ENCODE measurements at places on chromosomes 6 and 20.
A peak's percentile ranks its signal among the peaks of the same experiment; 100 is the strongest.

GRCh38 chr6:56959094-56959493, 4.2 kb downstream of the BEND6 start:
- DNase-seq = no peak

DNA sequence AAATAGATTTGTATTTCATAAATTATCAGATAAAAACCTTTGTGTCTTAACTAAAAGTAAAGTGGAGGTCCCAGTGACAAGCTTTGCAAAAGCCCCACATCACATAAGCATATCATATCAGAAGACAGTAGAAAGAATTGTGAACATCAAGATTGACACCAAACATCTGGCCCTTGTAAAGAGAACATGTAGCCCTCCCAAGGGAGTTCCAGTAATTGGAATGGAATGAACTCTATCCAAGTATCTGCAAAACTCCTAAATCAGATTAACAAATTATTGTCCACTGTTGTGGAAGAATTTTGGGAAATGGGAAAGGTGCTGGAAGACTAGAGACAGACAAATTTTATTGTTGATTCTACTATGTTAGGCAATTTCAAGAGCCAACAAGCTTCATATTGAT, 268.8 kb downstream of the KCNQ5 start:
- DNase-seq = no peak

DNA sequence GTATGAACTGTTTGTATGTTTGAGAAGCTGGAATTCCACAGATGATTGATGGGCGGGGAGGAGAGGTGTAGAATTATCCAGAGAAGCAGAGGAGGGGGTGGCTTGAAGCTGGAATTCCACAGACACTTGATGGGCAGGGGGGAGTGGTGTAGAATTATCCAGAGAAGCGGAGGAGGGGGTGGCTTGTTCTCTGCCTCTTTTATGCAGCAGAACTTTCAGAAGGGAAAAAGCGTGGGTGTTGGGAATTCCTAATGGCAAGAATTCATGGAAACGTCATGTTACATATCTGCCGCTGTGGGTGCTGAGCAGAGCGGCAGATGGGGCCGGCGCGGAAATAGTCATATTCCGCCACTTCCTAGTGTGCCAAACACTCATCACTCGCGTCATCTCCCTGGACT, 167.9 kb upstream of the KCNG1 start:
- no peak for DNase-seq

- DNase-seq = no peak
Observed at GRCh38 chr6:128821116-128821515, 61.8 kb upstream of the LAMA2 start.

DNA sequence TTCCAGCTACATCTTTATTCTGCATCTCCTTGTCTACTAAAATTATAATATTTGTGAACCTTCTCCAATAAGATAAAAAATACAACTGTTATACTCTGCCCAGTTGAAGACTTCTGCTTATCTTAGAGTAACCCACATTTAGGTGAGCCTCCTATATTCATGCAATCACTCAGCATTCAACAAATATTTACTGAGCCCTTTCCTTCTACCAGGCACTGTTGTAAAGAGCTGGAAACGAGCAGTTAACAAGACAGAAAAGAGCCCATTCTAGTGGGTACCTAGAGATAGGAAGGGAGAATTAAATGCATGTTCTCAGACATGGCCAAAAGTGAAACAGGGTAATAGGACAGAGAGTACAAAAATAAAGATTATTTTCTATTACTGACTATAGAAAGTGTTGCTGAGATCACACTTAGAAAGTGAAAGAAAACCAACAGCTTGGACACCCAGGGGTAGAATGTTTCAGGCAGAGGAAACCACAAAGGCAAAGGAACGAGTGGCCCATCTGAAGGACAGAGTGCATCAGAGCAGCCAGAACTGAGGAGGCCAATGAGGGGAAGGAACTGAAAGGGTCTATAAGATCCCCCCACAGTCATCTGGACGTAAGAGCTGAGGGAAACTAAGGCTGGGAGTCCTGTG, 50.8 kb upstream of the SMLR1 start:
- no peak for DNase-seq

DNA sequence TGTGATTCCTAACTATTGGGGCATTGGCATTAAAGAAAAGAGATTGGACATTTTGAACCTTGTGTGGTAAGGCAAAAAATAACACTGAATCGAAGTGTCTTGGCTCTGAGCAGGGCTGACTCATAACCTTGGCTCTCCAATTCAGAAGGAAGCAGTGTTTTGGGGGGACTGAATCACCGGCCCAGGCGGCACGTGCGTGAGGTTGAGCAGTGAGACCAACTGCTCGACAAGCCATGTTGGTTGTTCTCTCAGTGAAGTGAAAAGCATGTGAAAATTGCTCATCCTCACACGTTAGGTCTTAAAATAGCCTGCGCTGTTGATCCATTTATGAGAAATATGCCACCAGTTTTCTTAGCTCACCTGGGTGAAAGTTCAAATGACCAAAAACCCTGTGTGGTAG, 137.8 kb upstream of the SPACA1 start:
- no peak for DNase-seq

- DNase-seq = peak; percentile 45
Observed at GRCh38 chr6:149082320-149082719, 235.2 kb upstream of the TAB2 start.

- no peak for DNase-seq
Observed at GRCh38 chr6:137403443-137403842, 90.8 kb downstream of the OLIG3 start.

- DNase-seq = no peak
Observed at GRCh38 chr6:77089776-77090175, 373.5 kb downstream of the HTR1B start.

GRCh38 chr6:83873869-83874268, 14.4 kb downstream of the CYB5R4 start:
- no peak for DNase-seq

GRCh38 chr6:166575205-166575604, 11.3 kb downstream of the RAMACL start:
- DNase-seq = no peak

- DNase-seq = no peak
Observed at GRCh38 chr6:55142610-55143009, 31.7 kb upstream of the HCRTR2 start.

DNA sequence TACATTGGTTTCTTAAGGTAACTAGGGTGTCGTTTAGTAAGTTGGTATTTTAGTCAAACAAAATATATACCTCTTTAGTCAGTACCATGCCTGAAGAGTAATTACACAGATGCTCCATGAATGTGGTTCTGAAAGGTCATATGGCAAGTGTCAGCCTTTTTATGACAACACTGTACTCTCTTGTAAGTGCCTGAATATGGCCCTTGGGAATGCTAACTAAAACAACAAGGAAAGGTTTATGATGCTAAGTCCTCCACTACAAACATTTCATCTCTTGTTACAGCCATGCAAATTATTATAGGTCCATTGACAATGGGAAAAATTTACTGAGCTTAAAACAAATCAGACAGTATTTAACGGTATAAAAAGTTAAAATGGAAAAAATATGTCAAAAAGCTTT, 39.0 kb upstream of the SUPT3H start:
- no peak for DNase-seq

DNA sequence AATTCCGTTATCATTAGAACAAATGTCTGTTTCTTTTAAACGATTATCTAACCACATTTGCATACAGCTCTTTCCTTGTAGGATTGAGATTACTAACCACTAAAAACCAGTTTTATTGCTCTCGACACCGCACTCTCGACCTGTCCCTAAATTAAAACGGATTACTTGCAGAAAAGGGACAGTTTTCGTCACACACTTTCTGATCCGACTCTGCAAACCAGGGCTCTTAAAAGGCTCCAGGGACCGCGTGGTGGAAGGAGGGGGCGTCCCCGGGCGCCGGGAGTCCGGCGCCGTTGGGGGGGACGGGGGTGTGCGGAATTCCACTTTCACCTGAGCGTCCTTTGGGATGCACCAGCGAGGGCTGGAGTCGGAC, 731 bp downstream of the MAK start:
- DNase-seq = no peak

GRCh38 chr6:12420626-12421025, 130.5 kb downstream of the EDN1 start:
- DNase-seq = no peak

DNA sequence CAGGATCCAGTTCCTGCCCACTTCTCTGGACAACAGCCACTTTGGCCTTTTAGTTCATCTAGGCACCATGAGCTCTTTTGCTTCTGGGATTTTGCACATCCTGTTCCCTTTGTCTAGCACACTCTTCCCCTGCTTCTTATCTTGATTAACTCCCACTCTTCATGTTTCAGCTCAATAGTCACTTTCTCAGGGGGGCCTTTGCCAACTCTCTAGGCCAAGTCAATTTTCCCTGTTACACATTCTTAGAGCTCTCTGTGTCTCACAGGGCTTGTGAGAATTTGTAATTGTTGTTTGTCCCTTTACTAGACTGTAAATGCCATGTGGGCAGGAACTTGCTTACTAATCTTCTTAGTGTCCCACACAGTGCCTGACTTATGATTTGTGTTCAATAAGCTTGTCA, 58.1 kb upstream of the EPB41L1 start:
- DNase-seq = no peak

- no peak for DNase-seq
Observed at GRCh38 chr6:127180426-127180825, 62.0 kb downstream of the RSPO3 start.

DNA sequence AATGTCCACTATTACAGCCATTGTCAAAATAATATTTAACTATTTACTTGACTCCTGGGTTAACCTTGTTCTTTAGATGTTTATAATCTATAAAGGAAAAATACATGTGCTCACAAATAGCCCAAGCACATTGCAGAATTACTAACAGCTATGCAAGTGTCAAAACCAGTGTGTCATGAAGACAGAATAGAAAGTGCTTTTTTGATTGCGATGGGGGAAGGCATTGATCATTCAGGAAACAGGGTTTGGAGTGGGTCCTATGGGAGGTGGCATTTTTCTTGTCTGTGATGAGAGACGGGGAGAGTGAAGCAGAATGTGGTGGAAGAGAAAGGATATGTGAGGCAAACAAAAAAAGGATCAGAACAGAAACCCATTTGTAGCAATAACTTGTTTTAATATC, 1.0 kb upstream of the AGPAT4 start:
- no peak for DNase-seq

- DNase-seq = no peak
Observed at GRCh38 chr20:39123185-39123557, 161.0 kb downstream of the DHX35 start.

DNA sequence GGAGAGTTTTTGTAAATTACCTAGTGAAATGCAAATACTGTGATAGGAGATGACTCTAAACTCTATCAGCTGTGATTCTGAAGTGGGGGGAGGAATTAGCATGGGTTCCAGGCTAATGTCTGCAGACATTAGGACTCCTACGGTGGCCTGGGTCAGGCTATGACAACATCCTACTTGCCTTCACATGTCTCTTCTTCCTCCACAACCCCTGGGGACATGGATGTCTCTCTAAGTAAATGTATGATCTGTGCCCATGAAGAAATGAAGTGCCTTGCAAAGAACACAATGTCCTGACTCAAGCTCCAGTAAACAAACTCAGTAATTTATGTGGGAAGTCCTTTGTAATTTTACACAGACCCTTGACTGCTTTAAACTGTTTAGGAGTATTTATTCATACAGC, 165.8 kb upstream of the EEF1E1 start:
- DNase-seq = no peak

DNA sequence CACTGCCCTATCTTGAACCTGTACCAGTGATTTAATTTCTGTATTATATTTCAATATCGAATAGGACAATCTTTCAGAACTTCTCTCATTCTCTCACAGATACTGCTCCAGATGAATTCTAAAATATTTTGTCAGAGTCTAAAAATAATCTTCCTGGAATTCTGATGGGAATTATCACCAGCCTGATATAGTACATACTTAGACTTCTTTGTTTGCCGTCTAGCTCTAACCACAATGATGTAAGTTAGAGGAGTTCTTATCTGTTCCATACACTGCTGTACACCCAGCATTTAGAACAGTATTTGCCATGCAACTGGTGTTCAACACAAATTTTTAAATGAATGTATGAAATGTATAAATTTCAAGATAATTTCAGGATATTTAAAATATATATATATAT, 1.3 kb upstream of the HUS1B start:
- no peak for DNase-seq

DNA sequence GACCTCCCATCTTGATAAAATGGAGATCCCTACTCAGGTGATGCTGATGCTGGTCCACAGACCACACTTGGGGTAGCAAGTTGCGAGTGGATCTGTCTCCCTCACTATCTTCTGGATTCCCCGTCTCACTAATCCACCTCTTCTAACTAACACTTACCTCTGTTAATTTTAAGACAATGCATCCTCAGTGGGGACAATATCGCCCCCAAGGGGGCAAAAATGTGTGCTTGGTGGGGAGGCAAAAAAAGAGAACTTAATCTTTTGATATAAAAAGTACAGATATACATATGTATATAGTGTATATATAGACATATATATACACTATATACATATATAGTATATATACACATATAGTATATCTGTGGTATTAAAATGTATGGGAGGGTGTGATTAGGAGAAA, 4.3 kb downstream of the LRFN2 start:
- no peak for DNase-seq

DNA sequence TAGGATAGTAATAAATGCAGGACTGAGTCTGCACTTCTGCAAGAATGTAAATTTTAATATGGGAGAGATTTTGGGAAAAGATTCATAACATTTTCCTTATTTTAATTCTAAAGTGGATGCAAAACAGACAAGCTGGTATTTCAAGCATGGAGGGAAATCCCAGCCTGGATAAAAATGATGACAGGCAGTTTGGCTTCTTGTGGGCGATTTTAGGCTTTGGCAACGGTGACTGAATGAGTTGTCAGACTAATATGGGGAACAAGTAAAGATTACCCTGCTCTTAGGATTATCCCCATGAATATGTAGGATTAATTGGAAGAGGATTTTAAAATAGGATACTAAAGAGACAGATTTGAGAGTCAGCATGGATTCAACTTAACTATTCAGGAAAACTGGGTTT, 21.0 kb downstream of the OGFRL1 start:
- no peak for DNase-seq

- no peak for DNase-seq
Observed at GRCh38 chr6:2948228-2949025, 22.9 kb downstream of the SERPINB6 start.

DNA sequence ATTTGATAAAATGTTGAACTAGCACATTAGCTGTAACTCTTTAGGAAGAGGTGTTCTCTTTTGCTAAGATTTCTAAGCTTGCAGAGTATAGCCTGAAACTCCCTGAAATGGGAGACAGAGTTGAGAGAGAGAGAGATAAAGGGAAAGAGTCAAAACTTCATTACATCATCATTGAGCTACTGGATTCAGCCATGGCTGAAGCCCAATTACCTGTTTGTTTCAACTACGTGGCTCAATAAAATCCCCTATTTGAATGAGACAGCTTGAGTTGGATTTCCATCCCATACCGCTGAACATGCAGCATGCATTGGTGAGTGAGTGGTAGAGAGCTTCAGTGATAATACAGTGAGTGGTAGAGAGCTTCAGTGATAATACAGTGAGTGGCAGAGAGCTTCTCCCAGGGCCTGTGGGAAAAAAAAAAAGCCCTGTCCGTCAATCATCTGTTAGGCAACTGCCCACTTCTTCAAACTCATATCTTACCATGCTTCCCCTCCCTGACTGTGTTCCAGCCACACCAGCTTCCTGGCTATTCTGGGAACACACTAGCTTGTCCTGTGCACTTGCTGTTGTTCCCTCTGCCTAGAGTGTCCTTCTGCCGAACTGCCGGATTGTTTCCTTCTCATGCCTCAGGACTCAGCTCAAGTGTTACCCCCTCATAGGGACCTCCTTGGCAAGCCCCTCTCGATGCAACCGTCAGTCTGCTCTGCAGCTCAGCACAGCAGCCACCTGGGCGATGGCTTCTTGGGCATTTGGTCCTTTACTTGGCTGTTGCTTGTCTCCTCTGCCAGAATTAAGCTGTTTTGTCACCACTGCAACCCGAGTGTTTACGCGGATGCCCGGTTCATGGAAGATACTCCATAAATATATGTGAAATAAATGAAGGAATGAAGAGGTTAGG, 91.3 kb upstream of the EYA2 start:
- DNase-seq = no peak

All from hypothalamus (tissue), 51 donors.